ENCODE measurements at places on chromosomes 1 and 21.

- no peak for DNase-seq
Observed at GRCh38 chr1:207048041-207048440, 3.0 kb downstream of the YOD1 start.

DNA sequence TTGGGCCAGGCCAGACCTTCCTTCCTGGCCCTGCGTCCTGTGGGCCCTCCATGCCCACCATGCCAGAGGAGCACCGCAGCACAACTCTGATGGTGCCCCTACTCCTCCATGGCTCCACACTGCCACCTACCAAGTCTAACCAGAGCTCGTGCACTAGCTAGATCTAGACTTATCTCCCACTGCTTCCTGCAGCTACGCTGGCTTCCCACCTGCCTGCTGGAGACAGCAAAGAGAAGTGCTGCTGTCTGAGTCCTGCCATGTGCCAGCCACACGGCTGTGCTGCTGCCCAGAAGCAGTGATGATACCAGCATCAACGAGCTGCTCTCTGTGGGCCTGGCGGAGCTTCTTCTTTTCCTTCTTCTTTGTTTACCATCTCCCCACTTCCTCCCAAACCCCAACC is 4.5 kb downstream of the GUCA2B start:
- DNase-seq, result no peak

- no peak for DNase-seq
Observed at GRCh38 chr1:54314696-54315095, 91.5 kb downstream of the SSBP3 start.

- DNase-seq, result no peak
Observed at GRCh38 chr1:26820784-26821269, 5.7 kb upstream of the ZDHHC18 start.

DNA sequence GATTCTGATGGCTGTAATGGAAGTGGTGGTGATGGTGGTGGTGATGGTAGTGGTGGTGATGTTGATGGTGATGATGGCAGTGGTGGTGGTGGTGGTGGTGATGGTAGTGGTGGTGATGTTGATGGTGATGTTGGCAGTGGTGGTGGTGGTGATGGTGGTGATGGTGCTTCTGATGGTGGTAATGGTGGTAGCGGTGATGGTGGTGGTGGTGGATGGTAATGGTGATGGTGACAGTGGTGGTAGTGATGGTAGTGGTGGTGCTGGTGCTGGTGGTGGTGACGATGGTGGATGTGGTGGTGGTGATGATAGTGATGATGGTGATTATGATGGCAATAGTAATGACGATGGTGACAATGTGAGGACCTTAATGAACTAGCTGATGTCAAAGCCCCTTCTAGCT is 35.6 kb upstream of the LRRC3 start:
- no peak for DNase-seq

Data from renal cortical epithelial cell (primary cell).